A549 treated with Hydrocortisone at 1 μM for 4 hours (cell line): ENCODE measurements at places on chromosomes 16 and 17. TPM values are rescaled to one million over a fixed set of nuclear protein-coding genes. Genes with fewer than 3 reads are reported as not detected.

Gene MYL4
- 0.21 TPM in 1 of 5 replicates, not detected in the others for total RNA-seq

Gene LIMD2
- 8.6 to 13.1 TPM (median 11.4 TPM) in 5 replicates for total RNA-seq

Gene NFATC2IP
- 22.6 to 27.6 TPM (median 24.5 TPM) in 5 replicates for total RNA-seq

Gene CLEC10A
- total RNA-seq: not detected in 5 replicates

Gene CIAO3
- 25.8 to 31.1 TPM (median 27.7 TPM) in 5 replicates for total RNA-seq

Gene PIK3R6
- total RNA-seq: not detected in 5 replicates

Gene TBC1D26
- total RNA-seq: 0.07 TPM in 1 of 5 replicates, not detected in the others

Gene TMEM204
- 0.07 to 0.23 TPM (median 0.12 TPM) in 3 of 5 replicates, not detected in the others for total RNA-seq

Gene EPOP
- 10.9 to 12.9 TPM (median 12.0 TPM) in 5 replicates for total RNA-seq

Gene FAM171A2
- 2.3 to 4.3 TPM (median 3.0 TPM) in 5 replicates for total RNA-seq

Gene DCAF7
- total RNA-seq: 50.0 to 63.4 TPM (median 57.5 TPM) in 5 replicates

Gene ABCC3
- total RNA-seq: 112 to 143 TPM (median 131 TPM) in 5 replicates
